NCI-H82 (cell line): ENCODE measurements at places on chromosomes 3 and 15.

DNA sequence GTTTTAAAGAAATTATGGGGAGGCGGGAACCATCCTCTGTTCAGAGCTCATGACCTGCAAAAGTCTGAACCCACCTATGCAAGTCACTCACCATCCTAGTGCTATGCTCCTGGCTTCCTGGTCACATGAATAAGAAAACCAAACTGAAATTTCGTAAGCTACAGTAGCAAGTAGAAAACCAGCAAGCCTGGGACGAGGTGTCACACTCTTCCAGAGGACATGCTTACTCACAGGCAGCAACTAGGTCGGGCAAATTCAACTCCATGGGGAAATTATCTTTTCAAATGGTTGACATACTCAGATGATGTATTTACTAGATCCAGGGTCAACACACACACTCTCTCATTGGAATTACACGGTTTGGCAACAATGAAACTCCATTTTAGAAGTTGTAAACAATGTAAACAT, 31.3 kb downstream of the LDHAL6B start:
- no peak for DNase-seq

DNA sequence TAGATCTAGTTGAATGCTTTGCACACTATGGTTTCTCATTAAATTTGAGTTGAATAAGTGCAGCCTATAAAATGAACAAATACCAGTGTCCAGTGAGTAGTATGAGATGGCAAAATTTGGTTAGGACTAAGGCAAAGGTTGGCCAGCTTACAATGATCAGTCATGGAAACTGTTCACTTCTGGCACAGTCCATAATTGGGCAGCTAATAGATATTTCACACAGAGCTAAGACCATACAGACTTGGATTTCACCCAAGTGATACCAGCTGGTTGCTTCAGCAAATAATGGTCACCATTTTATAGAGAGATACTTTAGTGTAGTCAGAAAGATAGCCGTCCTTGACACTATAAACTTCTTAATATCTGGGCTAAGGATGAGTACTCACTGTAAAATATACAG, 15.7 kb downstream of the GAP43 start:
- no peak for DNase-seq

DNA sequence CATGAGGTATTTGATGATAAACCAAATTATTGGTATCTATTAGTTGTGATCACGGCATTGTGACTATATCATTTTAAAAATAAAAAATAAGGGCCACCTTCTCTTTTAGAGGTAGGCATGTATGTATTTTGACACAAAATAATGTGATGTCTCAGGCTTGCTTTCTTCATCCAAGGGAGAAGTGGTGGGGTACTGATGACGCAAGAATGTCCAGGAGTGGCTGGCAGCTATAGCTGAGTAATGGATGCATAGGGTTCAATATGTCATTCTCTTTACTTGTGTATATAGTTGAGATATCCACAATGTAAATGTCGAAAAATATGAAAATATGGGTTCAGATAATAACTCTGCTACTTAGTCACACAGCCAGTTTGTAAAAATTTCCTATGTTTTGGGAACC, 46.8 kb upstream of the NSMCE3 start:
- DNase-seq = no peak

DNA sequence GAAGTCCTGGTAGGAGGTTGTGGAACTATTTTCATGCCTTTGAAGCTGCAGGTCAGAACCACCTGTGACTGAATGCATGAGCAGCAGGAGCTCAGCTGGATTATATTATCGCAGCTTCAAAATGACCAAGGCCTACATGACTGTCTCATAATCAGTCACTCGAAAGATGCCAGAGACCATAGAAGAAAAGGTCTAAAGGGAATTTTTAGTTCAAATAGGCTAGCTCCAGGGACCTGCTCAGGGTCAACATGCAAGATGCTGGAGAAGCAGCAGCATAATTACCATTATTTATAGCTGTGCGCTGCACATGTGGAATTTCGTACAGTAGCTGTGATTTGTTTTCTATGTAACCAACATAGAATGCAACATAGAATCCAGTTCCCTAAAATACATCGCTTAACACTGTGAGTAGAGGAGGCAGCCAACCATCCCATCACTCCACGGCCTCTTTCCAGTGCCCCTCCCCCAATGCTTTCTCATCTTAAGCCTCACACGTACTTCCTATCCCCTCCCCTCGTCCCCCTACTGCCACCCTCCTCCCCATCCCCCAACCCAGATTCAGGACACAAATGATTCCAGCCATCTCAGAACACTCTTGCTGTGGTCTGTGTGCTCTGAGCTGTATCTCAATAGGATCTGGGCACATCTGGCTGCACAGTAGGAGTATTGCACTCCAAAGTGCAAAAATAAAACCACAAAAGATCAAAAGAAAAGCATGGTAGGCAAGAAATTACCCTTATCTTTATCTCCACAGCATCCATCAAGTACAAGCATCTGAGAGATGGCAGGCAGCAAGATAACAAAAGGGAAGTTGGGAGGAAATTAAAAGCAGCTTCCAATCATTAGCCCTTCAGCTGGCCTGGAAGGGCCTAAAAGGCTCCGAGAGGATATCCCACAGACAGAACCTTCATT, 352.8 kb upstream of the SEMA6D start:
- no peak for DNase-seq
